Neuronal stem cell (in vitro differentiated cells): ENCODE measurements at places on chromosomes 2 and 18.

GRCh38 chr2:70987386-70987785 lies 7.3 kb downstream of the TEX261 start:
- no peaks in the 10 kb centered on the region for H3K27me3 ChIP-seq
- H3K36me3 ChIP-seq: peaks cover 26% of the 10 kb centered on the region
- no peak for DNase-seq
- H3K4me3 ChIP-seq: no peak overlapping the region

DNA sequence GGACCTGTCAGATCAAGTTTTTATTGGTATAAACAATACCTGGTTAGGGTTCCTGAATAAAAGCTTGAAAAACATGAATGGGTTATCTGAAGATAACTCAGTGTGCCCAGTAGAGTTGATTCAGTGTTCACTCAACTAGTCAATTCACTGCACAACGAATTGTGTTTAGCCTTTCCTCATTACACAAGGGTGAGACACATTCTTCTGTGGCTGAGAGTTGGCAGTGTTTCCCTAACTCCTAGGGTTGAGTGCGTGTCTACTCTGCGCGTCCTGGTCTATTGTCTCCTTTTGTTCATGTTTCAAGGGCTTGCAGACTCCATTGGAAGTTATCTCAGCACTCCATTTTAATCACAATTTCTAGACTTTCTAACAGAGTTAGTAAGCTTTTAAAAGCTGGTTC lies 32.8 kb upstream of the TMEM178A start:
- no peak overlapping the region for H3K27ac ChIP-seq
- no peak overlapping the region for H3K4me3 ChIP-seq
- H3K36me3 ChIP-seq: no peaks in the 10 kb centered on the region
- no peak for DNase-seq
- no peaks in the 10 kb centered on the region for H3K27me3 ChIP-seq
- peaks cover 2% of the 10 kb centered on the region for H3K4me1 ChIP-seq

- H3K4me3 ChIP-seq: no peak overlapping the region
- H3K27ac ChIP-seq: no peak overlapping the region
- H3K4me1 ChIP-seq: peaks cover 17% of the 10 kb centered on the region
- peaks cover 7% of the 10 kb centered on the region for H3K36me3 ChIP-seq
- DNase-seq: no peak
Measured at GRCh38 chr2:20353241-20353992, 2.8 kb upstream of the PUM2 start.

GRCh38 chr18:11147962-11148679 lies 1.2 kb downstream of the PIEZO2 start:
- no peak for DNase-seq
- H3K27ac ChIP-seq: no peak overlapping the region
- H3K36me3 ChIP-seq: no peaks in the 10 kb centered on the region
- peaks cover 62% of the 10 kb centered on the region for H3K27me3 ChIP-seq
- peaks cover 15% of the 10 kb centered on the region for H3K4me1 ChIP-seq

DNA sequence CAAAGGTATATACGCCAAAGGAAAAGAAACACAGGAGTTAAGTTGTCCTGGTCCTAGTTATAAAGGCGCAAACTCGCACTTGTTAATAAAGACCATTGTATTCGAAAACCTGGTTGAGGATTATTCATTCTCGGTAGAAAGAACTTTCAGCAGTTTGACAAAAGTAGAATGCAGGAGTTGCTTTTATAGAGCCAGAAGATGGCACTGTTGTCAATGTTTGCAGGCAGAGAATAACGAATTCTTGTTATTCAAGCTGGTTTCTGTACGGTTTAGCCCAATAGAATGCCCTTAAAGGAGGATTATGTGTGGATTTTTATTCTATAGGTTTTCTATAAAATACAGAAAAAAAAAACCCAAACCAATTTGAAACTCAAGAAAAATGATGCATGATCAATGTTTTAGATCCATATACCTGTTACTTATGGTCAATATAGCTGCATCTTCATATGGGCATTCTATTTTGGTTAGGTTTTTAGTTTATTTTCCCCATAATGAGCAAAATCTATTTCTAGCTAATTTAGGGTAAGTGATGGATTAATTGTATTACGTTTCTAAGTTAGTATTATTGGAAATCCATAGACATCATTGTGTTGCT lies 510.3 kb downstream of the PLCL1 start:
- H3K4me3 ChIP-seq: no peak overlapping the region
- H3K36me3 ChIP-seq: no peaks in the 10 kb centered on the region
- H3K4me1 ChIP-seq: no peaks in the 10 kb centered on the region
- no peak overlapping the region for H3K27ac ChIP-seq
- peak; percentile 50 for DNase-seq

GRCh38 chr2:151796774-151797173 lies 31.4 kb downstream of the ARL5A start:
- no peak overlapping the region for H3K4me3 ChIP-seq
- H3K36me3 ChIP-seq: peaks cover 58% of the 10 kb centered on the region

GRCh38 chr2:138010890-138011289 lies 46.6 kb downstream of the HNMT start:
- no peaks in the 10 kb centered on the region for H3K36me3 ChIP-seq
- H3K27me3 ChIP-seq: no peaks in the 10 kb centered on the region
- H3K4me3 ChIP-seq: no peak overlapping the region
- no peak for DNase-seq
- H3K4me1 ChIP-seq: no peaks in the 10 kb centered on the region

GRCh38 chr18:22556222-22557167 lies 138.8 kb upstream of the CTAGE1 start:
- no peaks in the 10 kb centered on the region for H3K36me3 ChIP-seq
- peaks cover 20% of the 10 kb centered on the region for H3K27me3 ChIP-seq
- H3K4me3 ChIP-seq: no peak overlapping the region

GRCh38 chr2:72159211-72159993 lies 11.7 kb upstream of the CYP26B1 start:
- H3K27ac ChIP-seq: no peak overlapping the region
- no peak for DNase-seq
- peaks cover 5% of the 10 kb centered on the region for H3K4me1 ChIP-seq
- H3K27me3 ChIP-seq: no peaks in the 10 kb centered on the region
- H3K4me3 ChIP-seq: no peak overlapping the region
- no peaks in the 10 kb centered on the region for H3K36me3 ChIP-seq

GRCh38 chr2:85826990-85827878 lies 61.6 kb downstream of the ST3GAL5 start:
- H3K36me3 ChIP-seq: no peaks in the 10 kb centered on the region
- peak; percentile 67 for DNase-seq
- no peak overlapping the region for H3K27ac ChIP-seq
- no peaks in the 10 kb centered on the region for H3K4me1 ChIP-seq
- H3K27me3 ChIP-seq: no peaks in the 10 kb centered on the region

DNA sequence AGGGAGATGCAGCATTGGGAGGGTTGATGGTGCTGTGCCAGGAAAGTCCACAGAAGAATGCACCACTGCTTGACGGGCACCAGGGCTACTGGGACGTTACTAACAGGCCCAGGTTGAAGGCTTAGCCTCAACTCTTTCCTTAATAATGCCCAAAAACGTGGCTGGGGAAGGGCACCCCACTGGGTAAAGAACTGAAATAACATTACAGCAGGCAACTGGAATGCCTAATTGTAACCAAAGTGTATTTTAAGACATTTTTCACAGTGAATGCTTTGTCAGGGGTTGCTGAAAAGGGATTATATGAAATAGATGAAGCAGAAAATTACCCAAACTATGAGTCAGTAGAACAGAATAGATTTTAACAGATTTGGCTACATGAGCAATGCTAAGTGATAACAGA lies 191.3 kb downstream of the CMPK2 start:
- H3K4me1 ChIP-seq: peaks cover 6% of the 10 kb centered on the region
- DNase-seq: peak; percentile 11
- H3K27ac ChIP-seq: no peak overlapping the region
- H3K36me3 ChIP-seq: no peaks in the 10 kb centered on the region
- H3K4me3 ChIP-seq: no peak overlapping the region

- H3K4me1 ChIP-seq: peaks cover 7% of the 10 kb centered on the region
- no peak overlapping the region for H3K4me3 ChIP-seq
Measured at GRCh38 chr2:65033178-65033577, 23.0 kb upstream of the CEP68 start.

DNA sequence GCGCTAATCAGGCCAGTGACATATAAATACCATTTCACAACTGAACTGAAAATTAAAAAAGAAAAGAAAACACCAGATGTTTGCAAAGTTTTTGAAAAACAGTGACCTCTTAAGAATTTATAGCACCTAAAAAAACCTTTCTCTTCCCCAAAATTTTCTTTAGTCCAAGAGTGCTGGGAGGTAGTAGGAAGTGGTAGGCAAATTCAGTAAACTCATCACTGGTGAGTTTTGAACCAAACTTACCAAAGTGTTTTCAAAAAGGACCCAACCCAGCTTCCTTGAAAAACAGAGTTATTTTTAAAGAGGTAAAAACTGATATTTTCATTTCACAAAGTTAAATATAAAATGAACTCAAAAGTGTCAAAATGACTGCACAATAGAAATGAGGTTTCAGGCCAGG lies 90.4 kb downstream of the TMEM247 start:
- no peaks in the 10 kb centered on the region for H3K4me1 ChIP-seq
- DNase-seq: no peak
- no peak overlapping the region for H3K4me3 ChIP-seq
- no peaks in the 10 kb centered on the region for H3K36me3 ChIP-seq
- no peaks in the 10 kb centered on the region for H3K27me3 ChIP-seq

GRCh38 chr18:48292782-48293424 lies 116.3 kb downstream of the ZBTB7C start:
- peaks cover 21% of the 10 kb centered on the region for H3K4me1 ChIP-seq
- no peaks in the 10 kb centered on the region for H3K36me3 ChIP-seq
- DNase-seq: no peak
- H3K27ac ChIP-seq: no peak overlapping the region

- no peaks in the 10 kb centered on the region for H3K4me1 ChIP-seq
- no peak for DNase-seq
- peaks cover 40% of the 10 kb centered on the region for H3K36me3 ChIP-seq
- no peaks in the 10 kb centered on the region for H3K27me3 ChIP-seq
Measured at GRCh38 chr2:215434447-215435279, 1.2 kb downstream of the FN1 start.

- no peak overlapping the region for H3K4me3 ChIP-seq
- no peaks in the 10 kb centered on the region for H3K36me3 ChIP-seq
- peak; percentile 62 for DNase-seq
- H3K4me1 ChIP-seq: no peaks in the 10 kb centered on the region
- no peak overlapping the region for H3K27ac ChIP-seq
Measured at GRCh38 chr2:39913648-39914461, 134.8 kb upstream of the THUMPD2 start.

- H3K4me1 ChIP-seq: peaks cover 10% of the 10 kb centered on the region
- peak overlapping the region; percentile 29 for H3K27ac ChIP-seq
- peak; percentile 35 for DNase-seq
- no peaks in the 10 kb centered on the region for H3K36me3 ChIP-seq
Measured at GRCh38 chr2:7430869-7431641, 513.8 kb downstream of the RNF144A start.

DNA sequence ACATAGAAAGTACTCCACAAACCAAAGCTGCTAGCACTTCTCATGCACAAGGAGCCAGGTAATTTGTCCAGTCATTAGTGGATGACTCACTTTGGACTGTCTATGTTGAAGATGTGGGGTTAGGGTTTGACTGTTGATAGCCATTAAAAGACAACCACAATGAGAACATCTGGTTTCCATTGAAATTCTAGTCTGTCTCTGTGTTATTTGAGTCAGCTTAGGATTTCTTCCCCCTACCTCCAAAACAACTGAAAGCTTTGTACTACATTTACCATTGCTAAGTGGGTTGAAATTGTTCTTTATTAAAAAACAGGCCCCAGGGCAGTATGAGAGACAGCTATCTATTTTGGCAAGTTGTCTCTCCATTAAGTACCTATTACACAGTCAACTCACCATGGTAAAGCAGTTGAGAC lies 50.2 kb upstream of the ANKRD44 start:
- H3K4me1 ChIP-seq: no peaks in the 10 kb centered on the region
- no peak overlapping the region for H3K4me3 ChIP-seq
- H3K27ac ChIP-seq: no peak overlapping the region
- no peak for DNase-seq

DNA sequence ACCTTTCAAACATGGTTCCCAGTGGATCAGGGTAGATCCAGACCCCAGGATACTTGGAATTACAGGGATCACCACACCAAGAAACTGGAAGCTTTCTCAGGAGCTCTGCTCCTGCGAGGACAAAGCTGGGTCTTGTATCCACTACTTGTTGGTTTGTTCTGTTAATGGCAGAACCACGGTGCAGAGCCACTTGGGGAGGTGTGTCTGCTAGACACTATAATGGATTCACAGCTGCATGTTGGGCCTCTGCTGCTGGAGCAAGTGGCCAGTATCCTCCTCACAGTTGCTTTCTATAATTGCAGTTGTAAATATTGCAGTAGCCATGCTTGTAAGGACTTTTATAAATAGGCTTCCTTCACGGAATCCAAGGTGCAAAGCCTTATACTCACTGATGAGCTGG lies 12.9 kb downstream of the FOSL2 start:
- peaks cover 48% of the 10 kb centered on the region for H3K36me3 ChIP-seq
- no peak overlapping the region for H3K27ac ChIP-seq
- H3K4me3 ChIP-seq: no peak overlapping the region

DNA sequence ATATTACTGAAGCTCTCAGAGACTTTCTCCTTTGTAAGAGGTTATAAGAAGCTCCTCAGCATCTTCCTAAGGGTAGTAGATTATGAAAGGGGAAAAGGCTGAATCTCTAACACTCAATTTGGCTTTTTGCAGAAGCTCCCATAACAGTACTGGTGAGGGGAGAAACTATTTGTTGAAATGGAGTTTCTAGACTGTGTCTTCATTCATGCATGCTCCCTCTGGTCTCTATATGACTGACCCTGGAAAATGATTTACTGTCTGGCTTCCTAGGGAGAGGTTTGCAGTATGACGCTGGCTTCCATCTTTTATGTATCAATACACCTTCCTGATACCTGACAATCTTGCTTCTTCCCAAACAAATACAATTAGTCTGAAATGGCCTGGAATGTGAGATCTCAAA lies 63.9 kb downstream of the LDAH start:
- H3K36me3 ChIP-seq: peaks cover 51% of the 10 kb centered on the region
- no peak overlapping the region for H3K4me3 ChIP-seq

GRCh38 chr2:238930216-238930615 lies 82.3 kb downstream of the TWIST2 start:
- no peak overlapping the region for H3K27ac ChIP-seq
- DNase-seq: no peak
- H3K4me3 ChIP-seq: no peak overlapping the region
